ENCODE measurements at places on chromosomes 2 and 18. TPM values are rescaled to one million over a fixed set of nuclear protein-coding genes. Genes with fewer than 3 reads are reported as not detected.
A peak's percentile ranks its signal among the peaks of the same experiment; 100 is the strongest.

- H3K4me3 ChIP-seq: no peak overlapping the region
- no peak overlapping the region for H3K27ac ChIP-seq
- H3K4me1 ChIP-seq: no peaks in the 10 kb centered on the region
- no peaks in the 10 kb centered on the region for H3K36me3 ChIP-seq
These were observed 158.9 kb upstream of the GLI2 start for GRCh38 chr2:120576509-120577474.

Gene EPB41L3
- total RNA-seq: 0.31 TPM

Gene POTEC
- not detected for total RNA-seq

DNA sequence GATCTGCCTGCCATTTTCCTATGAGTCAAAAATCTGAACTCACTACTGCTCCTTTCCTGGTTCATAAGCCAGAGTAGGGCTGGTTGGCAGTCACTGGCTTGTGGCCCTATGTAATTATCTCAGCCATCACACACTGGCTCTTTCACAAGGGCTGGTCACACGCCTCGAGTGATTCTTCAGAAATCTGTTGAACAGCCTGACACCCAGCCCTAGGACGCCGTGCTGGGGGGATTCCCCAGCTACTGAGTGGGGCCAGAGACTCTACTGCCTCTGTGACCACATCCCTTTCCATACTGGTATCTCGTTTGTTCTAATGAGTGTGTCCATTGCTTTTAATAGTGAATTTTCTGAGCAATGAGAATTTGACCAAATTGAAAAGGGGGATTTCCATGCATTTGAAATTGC, 45.8 kb upstream of the RBM44 start:
- H3K4me1 ChIP-seq: peaks cover 27% of the 10 kb centered on the region
- no peak overlapping the region for H3K4me3 ChIP-seq
- DNase-seq: peak; percentile 81
- H3K36me3 ChIP-seq: peaks cover 80% of the 10 kb centered on the region

- DNase-seq: no peak
- no peak overlapping the region for H3K27ac ChIP-seq
- H3K27me3 ChIP-seq: no peaks in the 10 kb centered on the region
These were observed 10.6 kb downstream of the RND3 start for GRCh38 chr2:150476809-150477302.

- H3K4me3 ChIP-seq: peak overlapping the region; percentile 14
- DNase-seq: no peak
- no peak overlapping the region for H3K27ac ChIP-seq
- peaks cover 67% of the 10 kb centered on the region for H3K27me3 ChIP-seq
- no peaks in the 10 kb centered on the region for H3K36me3 ChIP-seq
- peaks cover 40% of the 10 kb centered on the region for H3K4me1 ChIP-seq
These were observed 1.0 kb downstream of the CYP26B1 start for GRCh38 chr2:72146347-72147302.

DNA sequence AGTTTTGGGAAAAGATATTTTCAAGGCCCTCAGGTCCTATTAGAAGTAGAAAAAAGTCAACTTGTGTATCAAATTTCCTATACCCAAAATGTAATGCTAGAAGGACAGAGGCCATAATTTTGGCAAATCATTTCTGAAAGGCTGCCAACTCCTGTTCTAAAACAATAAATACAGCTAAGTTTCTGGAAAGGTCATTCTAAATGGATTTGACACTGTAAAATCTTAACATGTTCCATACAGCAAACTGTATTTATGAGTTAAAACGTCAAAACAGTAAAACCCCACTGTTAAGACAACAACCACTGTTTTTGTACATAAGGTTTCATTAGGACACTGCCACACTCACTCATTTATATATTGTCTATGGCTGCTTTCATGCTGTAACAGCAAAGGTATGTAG, 9.7 kb downstream of the FAM98A start:
- H3K4me3 ChIP-seq: no peak overlapping the region
- H3K36me3 ChIP-seq: peaks cover 39% of the 10 kb centered on the region
- peaks cover 8% of the 10 kb centered on the region for H3K4me1 ChIP-seq
- no peak for DNase-seq

Gene GNLY
- 52.6 TPM for total RNA-seq

Gene GATA6
- not detected for total RNA-seq

Gene FER1L5
- total RNA-seq: not detected
